ENCODE measurements at places on chromosomes 1 and 21. TPM values are rescaled to one million over a fixed set of nuclear protein-coding genes. Genes with fewer than 3 reads are reported as not detected.

FAM72D gene
- 1.2 TPM for polyA plus RNA-seq

LHX8 gene
- not detected for polyA plus RNA-seq

CFAP74 gene
- not detected for polyA plus RNA-seq

AQP10 gene
- 103 TPM for polyA plus RNA-seq

TXNIP gene
- polyA plus RNA-seq: 170 TPM

IGSF21 gene
- 0.38 TPM for polyA plus RNA-seq

DNA sequence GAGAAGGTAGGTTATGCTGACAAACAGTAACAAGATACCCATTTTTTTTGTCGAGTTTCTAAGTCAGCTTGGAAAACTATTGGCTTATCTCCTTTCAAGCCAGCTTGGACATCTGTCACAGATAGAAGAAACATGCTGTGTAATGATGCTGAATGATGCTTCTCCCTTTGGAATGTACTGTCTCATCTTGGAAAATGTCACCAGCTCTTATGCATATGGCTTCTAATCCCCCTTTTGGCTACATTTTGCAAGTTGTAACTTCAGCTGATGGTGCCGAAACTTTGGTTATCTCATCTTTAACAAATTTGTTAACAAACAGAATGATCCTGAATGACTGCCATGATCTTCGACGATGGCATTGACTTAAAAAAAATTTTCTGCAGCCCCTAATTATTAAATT lies 68.8 kb upstream of the ST6GALNAC3 start:
- DNase-seq: no peak

DNA sequence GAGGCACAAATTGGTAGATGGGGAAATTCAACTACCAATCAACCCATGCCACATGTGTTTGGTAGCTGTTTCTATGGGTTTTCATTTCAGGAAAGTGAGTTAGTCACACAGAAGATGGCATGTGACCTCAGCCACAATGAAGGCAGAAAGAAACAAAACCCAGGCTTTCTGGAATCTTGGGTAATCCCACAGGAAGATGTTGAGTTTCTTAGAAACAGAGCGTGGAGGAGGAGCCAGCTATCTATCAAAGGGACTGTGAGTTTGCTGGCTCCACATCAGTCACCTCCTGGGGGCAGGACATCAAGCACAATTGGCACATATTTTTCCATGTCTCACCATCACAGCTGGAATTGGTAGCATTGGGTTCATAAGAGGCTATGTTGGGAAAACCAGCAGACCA lies 188.9 kb upstream of the PLXNA2 start:
- DNase-seq: no peak

DNA sequence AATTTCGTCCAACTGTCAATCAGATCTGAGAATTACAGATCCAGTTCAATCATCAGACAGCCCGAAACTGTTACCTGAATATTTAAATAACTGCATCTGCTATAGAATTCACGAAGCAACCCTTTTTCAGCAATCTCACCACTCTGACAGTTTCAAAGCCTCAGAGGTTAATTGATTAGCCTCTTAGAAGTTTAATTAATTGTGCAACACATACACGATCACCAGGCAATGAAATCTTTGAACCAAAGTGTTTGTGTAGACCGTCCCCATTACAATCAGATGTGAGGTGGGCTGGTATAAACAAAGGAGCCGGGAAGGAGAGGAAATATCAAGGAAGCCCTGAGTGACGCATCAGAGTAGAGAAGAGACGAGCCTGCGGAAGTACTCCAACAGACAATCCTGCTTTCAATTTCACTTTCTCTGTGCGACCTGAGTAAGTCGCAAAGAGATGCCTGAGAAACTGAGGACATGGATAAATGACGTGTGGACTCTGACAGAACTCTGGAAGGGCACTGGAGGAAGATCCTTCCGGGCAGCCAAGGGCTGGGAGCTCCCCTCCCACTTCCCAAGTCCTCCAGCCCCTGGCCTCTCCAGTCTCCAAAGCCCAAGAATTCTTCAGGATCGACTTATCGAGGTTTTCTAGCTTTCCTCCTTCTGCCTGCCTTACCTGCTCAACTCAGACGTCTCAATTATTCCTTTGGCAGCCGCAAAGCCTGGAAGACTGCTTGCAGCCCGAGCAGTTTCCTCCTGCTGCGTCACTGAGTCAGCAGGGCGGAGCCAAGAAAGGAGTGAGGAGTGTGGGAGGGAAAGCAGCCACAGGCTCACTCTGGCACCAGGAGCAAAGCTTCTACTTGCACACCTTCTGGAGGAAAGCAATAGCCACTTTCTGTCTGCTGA lies at the start of gene RNASEL:
TSS of gene RNASEL (minus strand) at position 757 of the 897 bp plus-strand sequence. CDS start 2,450 bp downstream, outside the sequence.
- peak; percentile 89 for DNase-seq

DNA sequence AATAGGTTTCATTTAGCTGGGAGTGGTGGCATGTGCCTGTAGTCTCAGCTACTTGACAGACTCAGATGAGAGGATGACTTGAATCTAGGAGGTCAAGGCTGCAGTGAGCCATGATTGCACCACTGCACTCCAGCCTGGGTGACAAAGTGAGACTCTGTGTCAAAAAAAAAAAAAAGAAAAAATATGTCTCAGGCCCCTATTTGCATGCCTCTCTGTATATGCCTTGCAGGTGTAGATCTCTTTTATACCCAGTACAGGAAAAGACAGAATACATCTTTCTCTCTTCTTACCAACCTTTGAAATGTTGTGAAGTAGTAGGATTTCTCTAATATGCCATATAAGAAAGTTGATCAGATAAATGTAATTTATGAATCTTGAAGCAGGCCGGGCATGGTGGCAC lies 6.4 kb downstream of the CNR2 start:
- DNase-seq: no peak

- peak; percentile 33 for DNase-seq
Measured at GRCh38 chr1:50735443-50735842, 224.6 kb downstream of the FAF1 start.

- DNase-seq: no peak
Measured at GRCh38 chr1:65213271-65214023, 65.4 kb downstream of the AK4 start.

DNA sequence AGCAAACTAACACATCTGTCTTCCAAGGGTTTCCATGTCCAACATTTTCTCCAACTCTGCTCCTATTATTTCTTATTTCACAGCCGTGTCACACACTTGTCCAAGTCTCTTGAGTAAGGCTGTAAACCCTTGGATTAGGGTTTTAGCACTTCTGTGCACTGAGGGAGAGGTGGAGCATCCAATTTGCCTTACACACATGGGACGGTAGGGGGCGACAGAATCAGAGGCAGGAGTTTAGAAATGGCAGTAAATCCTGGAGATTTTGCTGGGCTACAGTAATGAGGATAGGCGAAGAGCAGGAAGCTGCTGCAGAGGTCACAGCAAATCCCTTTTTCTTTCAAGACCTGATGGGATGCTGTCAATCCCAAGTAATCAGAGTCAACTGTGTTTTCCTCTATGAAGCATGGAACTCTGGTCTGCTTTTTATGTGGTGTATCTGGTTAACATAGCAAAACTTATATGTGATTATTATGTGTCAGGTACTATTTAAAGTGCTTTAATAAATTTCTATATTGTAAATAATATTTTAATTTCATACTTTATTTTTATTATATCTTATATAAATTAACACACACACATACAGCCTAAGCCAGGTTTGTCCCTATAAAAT lies 15.4 kb upstream of the LCE5A start:
- DNase-seq: peak; percentile 63

GRCh38 chr1:155043793-155044192 lies 7.3 kb upstream of the ADAM15 start:
- DNase-seq: peak; percentile 85

- DNase-seq: no peak
Measured at GRCh38 chr21:14740692-14741091, 194.6 kb upstream of the SAMSN1 start.

DNA sequence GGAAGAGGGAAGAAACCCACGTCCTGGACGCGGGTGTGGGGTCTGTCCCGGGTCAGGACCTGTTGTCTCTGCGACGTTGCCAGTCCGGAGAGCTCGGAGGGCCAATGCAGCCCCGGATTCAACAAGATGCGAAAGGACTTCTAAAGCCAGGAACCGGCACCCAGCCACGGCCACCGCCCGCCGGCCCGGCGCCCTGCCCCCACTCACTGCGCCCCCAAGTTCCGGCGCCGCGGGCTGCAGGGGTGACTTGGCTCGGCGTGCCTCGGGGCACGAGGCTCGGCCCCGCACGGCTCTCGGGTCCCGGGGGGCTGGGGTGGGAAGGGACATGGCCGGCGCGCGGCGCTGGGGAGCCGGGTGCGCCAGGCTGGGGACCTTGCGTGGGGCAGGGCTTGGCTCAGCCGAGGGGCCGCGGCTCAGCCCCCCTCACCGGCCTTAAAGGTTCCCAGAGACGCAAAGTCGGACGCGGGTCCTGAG lies 51.8 kb upstream of the H6PD start:
- no peak for DNase-seq
